Activated naive CD8-positive, alpha-beta T cell treated with anti-CD3 and anti-CD28 coated beads, Interleukin-2, amount 10 ng/mL, durations not matched to agents 7 days and 5 days (primary cell): ENCODE measurements at places on chromosomes 7 and 10. TPM values are rescaled to one million over a fixed set of nuclear protein-coding genes. Genes with fewer than 3 reads are reported as not detected.

GRCh38 chr7:142323706-142324105 lies 65.8 kb upstream of the PRSS58 start:
- DNase-seq = peak; percentile 71

DNA sequence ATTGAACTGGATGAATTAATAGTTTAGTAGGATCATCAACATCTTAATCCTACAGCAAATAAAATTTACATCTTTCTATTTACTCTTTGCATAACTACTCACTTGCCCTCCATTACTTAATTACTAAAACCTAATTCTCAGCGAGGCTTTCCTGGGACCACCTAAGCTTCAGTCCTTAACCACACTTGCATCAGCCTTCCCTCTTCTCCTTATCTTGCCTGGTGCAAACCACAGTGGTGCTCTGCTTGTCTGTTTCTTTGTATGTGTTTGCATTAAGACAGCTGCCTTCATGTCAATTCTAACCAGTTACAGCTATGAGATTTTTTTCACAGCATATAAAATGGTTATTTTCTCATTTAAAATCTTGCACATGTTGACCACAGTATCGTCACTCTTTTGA lies 72.6 kb upstream of the ZNF92 start:
- DNase-seq = no peak

GRCh38 chr7:105980645-105981396 lies 17.8 kb downstream of the CDHR3 start:
- no peak for DNase-seq

DNA sequence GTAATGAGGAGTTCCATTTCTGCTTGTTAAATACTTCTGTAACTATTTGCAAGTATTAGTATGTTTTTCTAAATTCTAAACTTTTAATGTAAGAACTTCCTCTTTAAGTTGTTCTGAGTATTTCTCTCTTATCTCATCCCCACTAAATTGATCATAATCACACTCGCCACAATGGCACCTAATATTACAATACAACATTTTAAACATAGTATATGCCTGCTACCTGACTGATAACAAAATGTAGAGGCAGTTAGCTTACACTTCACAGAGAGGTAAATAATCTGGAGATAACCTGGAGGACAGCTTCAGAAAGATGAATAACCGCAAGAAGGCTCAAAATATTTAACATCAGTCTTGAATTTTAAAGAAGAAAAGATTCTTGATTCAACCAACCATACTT lies 48.6 kb downstream of the HIBADH start:
- DNase-seq = no peak

Gene MPP7
- 24.2 TPM for total RNA-seq

Gene VWDE
- 5.5 TPM for total RNA-seq

Gene C10orf105
- 0.17 TPM for total RNA-seq
